ENCODE measurements at places on chromosomes 11 and 22. TPM values are rescaled to one million over a fixed set of nuclear protein-coding genes. Genes with fewer than 3 reads are reported as not detected.

The TENM4 gene
- total RNA-seq: 21.3 TPM

- no peak for DNase-seq
Measured at GRCh38 chr22:32318361-32318760, 39.3 kb upstream of the RFPL3 start.

The SERHL2 gene
- total RNA-seq: 2.2 TPM

GRCh38 chr22:37647928-37648327 lies 8.5 kb downstream of the SH3BP1 start:
- no peak for DNase-seq

DNA sequence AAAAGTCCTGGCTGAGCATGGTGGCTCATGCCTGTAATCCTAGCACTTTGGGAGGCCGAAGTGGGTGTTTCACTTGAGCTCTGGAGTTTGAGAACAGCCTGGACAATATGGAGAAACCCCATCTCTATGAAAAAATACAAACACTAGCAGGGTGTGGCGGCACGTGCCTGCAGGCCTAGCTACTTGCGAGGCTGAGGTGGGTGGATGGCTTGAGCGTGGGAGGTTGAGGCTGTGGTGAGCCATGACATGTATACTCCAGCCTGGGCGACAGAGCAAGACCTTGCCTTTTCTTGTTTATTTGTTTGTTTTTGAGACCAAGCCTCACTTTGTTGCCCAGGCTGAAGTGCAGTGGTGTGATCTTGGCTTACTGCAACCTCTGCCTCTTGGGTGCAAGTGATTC lies 8.1 kb upstream of the CRY2 start:
- no peak for DNase-seq

DNA sequence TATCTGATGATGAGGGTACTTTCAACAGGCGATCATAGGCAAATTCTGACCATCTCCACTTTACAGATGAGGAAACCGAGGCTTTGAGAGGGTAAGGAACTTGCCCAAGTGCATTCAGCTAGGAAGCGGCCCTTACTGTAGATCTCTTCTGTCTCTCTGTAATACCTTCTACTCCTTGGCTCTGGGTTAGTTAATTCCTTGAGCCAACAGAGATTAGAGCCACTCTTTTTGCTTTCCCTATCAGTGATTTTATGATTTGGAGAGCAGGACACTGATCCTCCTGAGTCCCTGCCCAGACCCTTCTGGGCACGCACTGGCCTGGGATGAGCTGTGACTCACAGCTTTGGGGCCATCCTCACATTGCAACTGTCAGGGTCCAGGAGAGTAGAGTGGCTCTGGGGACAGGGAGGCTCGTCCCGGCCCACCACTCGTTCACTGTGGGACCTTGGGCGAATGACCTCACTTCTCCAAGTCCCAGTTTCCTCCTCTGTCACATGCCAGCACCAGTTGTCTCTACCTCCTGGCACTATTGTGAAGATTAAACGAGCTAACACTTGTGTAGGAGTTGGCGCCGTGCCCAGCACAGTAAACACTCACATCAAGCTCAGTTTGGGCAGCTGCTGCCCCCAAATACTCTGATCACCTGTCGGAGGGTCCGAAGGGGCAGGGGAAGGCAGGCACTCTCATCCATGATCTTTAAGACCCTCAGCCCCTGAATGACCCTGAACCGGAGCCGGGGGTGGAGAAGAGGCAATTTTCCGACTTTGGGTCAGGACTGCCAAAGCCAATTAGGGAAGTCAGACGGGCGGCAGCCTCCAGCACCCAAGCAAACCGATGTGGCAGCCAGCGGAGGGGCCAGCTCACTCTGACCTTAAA lies 235.0 kb downstream of the MIAT start:
- peak; percentile 65 for DNase-seq

DNA sequence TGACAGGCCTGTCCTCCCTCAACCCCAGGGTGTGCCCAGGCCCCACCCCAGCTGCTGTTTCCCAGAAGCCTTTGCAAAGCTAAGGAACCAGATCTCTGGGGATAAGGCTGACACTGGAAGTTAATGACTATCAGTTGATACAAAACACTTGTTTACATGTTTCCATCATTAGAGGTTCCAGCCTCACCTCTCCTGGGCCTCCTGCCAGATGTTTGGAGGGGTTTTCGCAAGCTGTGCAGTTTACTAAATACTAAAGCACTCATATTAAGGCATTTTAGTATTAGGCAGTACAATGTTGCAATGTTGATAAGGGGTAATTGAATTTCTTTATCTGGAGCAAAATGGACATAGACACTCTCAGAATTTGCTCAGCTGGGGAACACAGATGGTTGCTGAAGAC lies 218.7 kb downstream of the INSC start:
- peak; percentile 8 for DNase-seq

GRCh38 chr11:26557666-26558065 lies 14.4 kb downstream of the MUC15 start:
- no peak for DNase-seq

The RAG1 gene
- 0.32 TPM for total RNA-seq

DNA sequence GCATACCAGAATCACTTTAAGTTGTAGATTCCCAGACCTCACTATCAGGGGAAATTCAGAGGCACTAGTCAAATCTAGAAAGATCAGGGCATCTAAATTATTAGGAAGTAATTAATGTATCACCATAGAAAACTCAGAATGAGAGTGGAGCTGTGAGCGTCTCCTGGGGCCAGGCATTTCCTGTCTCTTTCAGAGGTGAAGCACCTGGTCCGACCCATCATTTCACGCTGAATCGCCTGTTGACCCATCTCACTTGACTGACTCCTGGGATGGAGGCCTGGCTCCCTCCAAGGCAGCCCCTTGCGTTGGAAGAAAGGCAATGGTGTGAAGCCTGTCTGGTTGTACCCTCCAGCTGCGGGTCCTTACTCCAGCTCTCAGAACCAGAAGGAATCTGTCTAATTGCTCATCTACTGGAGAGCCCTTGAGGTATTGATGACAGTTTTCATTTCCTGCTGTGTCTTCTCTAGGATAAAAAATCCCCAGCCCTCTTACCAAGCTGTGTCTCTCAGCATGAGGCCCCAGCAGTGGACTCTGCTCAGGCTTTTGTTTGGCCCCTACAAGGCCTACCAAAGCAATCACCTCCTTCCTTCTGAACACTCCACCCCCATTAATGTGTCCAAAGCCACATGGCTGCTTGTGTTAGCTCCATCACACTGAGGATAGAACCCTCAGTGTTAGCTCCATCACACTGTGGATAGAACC lies 93.2 kb upstream of the SYT13 start:
- no peak for DNase-seq

DNA sequence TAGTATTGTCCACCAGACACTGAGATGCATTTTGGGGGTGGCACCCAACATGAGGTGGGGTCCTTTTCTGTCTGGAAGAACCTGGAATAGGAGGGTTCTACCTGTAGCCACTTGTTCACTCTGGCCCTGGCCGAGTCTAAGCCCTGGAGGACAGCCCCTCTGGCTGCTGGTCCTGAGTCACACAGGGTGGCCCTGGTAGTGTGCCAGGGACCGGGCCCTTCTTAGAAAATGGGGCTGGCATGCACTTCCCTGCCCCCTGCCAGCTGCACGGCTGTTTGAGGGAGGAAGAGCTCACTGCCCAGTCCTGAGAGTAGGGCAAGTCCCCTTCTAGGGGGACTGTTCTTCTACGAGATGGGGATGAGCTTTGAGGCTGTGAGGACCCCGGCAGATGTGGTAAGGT lies 2.2 kb downstream of the PLCB3 start:
- no peak for DNase-seq

GRCh38 chr11:41201156-41201555 lies 258.3 kb downstream of the LRRC4C start:
- peak; percentile 4 for DNase-seq

The TP53I11 gene
- total RNA-seq: 25.8 TPM

- DNase-seq: peak; percentile 88
Measured at GRCh38 chr11:59106363-59107336, at the start of gene FAM111B. Gene FAM111B, plus strand, starts transcription at chr11:59107237. Its CDS starts 2,389 bp downstream, at chr11:59109626.

The SLC22A8 gene
- total RNA-seq: not detected

The BRSK2 gene
- under 0.01 TPM for total RNA-seq

- DNase-seq: no peak
Measured at GRCh38 chr11:115389790-115390189, 114.4 kb downstream of the CADM1 start.

- no peak for DNase-seq
Measured at GRCh38 chr11:74842967-74843366, 94.3 kb downstream of the RNF169 start.

GRCh38 chr11:133945087-133945974 lies 11.4 kb downstream of the IGSF9B start:
- no peak for DNase-seq

All from fibroblast of villous mesenchyme (primary cell).